Stimulated activated CD8-positive, alpha-beta memory T cell treated with anti-CD3 and anti-CD28 coated beads, Interleukin-2, amount 100 ng/mL, for 1 hour (primary cell): ENCODE measurements at places on chromosomes 11 and 22.

- DNase-seq = no peak
Measured at GRCh38 chr11:110977661-110978060, 265.4 kb upstream of the ARHGAP20 start.

DNA sequence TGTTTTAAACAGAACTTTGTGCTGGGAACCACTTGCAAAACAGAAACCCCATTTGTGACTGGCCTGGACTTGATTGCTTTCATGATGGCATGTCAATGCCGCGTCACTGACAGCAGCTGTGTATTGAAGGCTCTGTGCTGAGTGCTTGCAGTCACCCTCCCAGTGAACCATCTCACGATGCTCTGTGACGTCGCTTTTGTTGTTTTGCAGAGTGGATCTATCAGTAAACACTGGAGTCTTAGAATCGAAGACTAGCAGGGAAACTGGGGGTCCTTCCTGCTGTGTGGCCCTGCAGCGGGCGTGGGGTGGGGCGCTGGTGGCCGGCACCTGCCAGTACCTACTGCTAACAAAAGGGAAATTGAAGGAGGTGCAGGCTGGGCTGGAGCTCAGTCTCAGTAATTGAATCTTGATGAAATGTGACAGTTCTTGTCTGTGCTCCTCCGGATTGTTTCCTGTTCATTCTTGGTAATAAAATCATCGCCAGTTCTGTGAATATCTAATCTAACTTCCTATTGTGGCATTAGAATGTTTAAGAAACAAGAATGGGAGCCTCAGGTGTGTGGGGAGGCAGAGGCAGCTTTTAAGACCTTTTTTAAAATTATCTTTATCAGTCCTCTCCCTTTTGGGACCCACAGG is 50.5 kb upstream of the PARVG start:
- no peak for DNase-seq

GRCh38 chr11:62604460-62605120 is 2.9 kb upstream of the MTA2 start:
- DNase-seq = no peak

GRCh38 chr22:49564666-49565515 is 262.8 kb downstream of the BRD1 start:
- no peak for DNase-seq

DNA sequence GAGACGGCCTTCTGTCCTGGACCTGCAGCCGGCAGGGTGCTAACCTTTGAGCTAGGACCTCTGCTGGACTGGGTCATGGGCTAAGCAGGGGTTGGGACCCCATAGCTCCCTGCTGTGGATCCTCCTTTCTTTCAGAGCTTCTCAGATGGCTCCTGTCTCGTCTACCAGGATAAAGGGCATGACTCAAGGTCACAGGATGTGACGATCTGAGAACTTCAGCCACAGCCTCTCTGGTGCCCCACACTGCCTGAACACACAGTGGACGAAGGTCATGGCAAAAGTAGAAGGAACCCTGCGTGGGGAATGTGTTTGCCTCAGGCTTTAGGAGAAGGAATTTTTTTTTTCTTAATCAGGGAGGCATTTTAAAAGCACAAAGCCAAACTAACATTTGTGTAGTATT is 196.7 kb downstream of the TRIM29 start:
- no peak for DNase-seq

GRCh38 chr11:131591051-131591461 is 220.6 kb downstream of the NTM start:
- DNase-seq = no peak

GRCh38 chr11:44968510-44968909 is 17.8 kb upstream of the TP53I11 start:
- no peak for DNase-seq

DNA sequence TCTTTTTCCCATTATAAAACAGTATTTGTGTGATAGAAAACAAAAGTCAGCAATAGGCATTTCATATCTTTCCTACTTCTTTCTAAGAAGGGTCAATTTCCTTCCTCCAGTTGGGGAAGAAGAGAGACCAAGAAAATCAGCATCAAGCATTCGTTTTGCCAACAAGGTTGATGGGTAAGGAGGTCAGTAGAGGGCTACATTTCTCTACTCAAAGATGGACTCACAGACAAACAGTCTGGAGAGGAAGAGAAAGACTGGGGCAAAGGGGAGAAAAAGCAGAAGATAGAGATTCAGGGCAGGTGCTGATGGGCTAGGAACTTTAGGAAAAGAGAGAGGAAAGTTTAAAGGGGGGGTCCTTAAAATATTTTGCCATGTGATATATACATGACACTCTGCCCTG is 8.6 kb upstream of the MTNR1B start:
- DNase-seq = no peak

GRCh38 chr11:35785287-35786167 is 123.0 kb downstream of the TRIM44 start:
- no peak for DNase-seq

- DNase-seq = no peak
Measured at GRCh38 chr11:108516125-108516524, 17.9 kb upstream of the POGLUT3 start.

DNA sequence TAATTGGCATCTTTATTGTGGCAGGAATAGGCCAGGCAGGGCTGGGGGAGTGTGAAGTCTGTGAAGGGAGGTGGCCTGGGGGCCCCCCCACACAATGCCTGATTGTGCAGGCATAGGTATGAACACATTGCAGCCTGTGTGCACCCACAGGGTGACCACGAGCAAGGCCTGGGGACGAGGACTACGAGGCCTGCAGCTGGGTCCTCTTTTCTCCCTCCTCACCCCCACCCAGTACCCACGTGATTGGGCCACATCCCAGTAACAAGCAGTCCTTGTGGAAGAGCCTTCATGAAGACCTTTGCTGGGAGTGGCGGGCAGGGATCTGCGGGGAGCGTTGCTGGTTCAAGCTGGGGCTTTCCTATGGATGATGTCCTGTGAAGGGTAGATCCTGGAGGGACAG is 29.3 kb downstream of the ZBTB16 start:
- DNase-seq = no peak

DNA sequence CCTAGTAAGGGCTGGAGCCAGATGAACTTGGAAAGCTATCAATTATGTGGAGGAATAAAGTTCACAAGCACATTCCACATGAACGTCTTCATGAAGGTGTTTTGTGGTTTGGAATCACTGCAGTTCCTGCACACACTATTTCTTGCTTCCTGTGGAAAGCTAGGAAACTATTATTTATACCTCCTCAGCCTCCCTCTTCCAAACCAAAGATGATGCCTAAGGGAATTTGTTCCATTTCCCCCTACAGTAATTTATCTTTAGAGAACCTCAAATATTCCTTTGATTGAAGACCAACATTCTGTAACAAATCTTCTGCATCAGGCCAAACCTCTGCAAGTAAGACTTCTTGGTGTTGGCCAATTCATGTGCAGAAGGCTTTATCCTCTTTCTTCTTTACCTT is 115.8 kb upstream of the ARHGAP20 start:
- DNase-seq = no peak

DNA sequence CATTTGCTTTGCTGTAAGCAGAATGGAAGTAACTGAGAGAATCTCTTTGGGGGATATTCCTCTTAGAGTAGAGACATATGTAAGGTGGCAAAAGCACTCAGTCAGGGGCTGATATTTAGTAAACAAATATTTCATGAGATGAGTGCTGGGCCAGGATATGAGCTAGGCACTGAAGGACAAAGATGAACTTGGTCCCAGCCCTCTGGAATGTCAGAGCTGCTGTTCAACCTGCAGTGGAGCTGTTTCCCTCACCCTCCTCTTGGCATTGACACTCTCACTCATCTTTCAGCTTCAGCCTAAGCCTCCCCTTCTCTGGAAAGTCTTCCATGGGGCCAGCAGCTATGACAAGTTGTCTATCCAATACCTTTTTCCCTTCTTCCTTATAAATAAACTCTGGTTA is 22.2 kb downstream of the RASSF10 start:
- DNase-seq = no peak

DNA sequence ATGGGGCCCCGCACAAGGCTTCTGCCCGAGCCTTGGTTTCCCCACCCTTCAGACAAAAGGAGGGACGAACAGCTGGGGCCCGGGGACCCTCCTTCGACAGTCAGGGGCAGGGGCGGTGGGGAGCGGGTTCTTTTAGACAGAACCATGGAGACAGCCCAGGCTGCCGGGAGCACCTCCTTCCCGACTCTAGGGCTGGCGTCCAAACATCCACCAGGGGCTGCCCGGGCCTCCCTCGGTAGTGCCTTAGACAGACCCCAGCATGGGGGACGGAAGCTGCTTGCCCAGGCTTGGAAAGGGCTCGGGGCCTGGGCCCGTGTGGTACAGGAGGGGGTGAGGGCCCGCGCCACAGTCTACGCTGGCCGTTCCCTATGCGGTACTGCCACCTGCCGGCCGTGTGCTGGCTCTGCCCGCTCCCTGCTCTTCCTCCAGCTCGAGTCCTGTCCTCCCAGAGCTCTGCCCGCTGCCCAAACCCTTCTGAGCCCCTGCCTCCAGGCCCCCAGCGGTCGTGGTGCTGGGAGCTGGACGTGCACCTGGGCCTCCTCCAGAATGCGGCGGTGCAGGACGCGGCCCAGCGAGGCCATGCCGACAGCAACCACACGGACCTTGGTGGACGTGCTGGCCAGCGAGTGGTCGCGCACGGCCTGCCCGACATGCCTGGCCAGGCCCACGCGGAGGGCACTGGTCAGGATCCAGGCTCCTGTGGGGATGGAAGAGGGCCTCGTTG is 20.1 kb downstream of the TSSC4 start:
- peak; percentile 54 for DNase-seq

GRCh38 chr11:14700593-14700992 is 57.0 kb downstream of the PDE3B start:
- no peak for DNase-seq

DNA sequence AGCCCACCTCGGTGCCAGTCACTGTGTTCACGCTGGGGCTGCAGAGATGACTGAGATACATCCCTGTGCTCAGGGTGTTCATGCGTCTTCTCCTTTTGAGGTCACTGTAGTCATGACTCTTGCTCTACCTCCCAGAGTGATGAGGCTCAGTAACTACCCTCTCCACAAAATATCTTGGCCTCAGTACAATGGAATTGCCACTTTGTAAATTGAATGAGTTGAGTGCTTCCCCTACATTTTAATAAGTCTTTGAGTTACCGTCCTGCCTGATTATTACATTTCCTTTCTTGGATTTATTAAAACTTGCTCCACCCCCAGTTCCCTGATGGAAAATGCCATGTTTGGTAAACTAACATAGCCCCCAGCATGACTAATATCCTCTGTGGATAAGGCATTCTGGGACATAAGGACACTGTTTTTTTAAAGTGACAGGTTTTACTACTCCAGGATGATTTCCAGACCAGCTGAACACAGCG is 15.9 kb downstream of the PRSS23 start:
- DNase-seq = no peak

DNA sequence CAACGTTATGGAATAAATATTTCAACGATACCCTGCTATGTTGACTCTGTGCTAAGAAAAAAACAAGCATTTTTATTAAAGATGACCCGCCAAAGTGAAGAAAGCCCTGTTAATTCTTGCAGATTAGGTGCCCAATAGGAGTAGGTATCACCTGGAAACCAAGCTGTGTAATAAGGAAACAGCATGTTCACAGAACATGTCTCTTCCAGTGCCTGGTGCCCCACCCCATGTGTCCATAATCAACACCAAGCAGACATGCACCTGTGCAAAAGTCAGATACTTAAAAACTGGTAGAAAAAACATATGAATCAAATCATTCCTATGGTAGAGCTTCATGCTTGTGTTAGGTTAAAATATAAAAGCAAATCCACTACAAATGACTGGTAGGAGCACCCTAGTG is 327.1 kb downstream of the SHANK2 start:
- no peak for DNase-seq

DNA sequence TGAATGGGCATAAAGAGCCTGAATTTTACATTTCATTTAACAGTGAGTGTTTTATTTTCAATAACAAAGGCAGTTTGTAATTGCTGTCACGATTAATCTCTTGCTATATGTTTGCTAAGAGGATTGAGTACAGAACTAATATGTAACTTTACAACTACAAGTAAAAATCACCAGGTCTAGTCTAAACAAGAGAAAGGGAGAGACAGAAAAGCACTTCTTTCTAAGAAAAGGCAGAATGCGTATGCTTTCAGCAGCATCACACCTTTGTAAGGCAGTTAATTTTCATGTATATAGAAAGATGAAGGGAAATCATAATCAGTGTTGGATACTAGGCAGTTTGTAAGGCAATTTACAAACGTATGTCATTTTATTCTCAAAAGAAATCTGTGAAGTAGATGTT is 169.8 kb downstream of the NELL1 start:
- no peak for DNase-seq

GRCh38 chr22:46042786-46043185 is 65.8 kb upstream of the WNT7B start:
- DNase-seq = no peak

GRCh38 chr11:131616481-131617140 is 246.2 kb downstream of the NTM start:
- DNase-seq = no peak

- DNase-seq = no peak
Measured at GRCh38 chr11:97772705-97773104, 1248.0 kb upstream of the CNTN5 start.

DNA sequence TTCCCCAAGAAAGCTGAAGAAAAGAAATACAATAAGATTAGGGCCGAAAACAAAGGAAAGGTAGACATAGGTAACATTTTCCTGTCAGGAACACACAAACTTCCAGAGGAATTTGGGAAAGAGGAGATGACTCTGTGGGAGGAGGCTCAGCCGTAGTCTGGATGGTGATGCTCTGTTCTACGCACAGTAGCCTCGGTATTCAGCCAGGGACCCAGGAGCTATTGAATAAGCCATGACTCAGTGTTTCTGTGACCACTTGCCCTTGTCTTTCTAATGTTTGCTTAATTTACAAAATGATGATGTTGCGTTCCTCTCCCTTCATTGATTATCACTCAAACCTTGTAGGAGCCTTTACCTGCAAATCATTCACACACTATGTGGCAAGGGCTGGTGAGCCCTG is 745.0 kb downstream of the NTM start:
- DNase-seq = no peak

- DNase-seq = no peak
Measured at GRCh38 chr11:82872377-82873150, 27.7 kb downstream of the PRCP start.

DNA sequence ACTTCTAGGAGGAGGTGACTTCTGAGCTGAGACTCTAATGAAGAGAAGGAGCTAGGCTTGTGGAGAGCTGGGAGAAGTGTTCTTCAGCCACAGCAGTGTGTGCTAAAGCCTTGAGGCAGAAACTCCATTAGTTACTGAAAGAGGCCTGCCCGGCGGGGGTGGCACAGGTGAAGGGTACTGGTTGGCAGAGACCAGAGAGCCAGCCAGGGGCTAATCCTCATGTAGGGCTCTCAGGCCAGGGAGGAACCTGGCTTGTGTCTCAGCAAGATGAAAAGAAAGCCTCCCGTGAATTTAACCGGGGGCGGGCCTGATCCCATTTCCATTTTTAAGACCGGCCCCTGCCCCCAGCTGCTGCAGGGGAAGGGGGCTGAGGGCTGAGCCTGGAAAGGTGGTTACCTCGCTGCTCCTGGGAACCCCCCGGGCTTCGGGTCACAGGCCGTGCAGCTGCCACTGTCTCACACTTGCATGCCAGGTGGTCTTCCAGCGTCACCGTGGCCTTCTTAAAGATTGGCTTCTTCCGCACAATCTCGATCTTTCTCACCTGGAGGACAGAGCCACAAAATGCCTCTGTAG is 15.0 kb downstream of the PDGFB start:
- no peak for DNase-seq

GRCh38 chr11:3340025-3340424 is 38.9 kb downstream of the ZNF195 start:
- DNase-seq = no peak

GRCh38 chr11:21675049-21675616 is 517.8 kb upstream of the ANO5 start:
- no peak for DNase-seq
